ENCODE measurements at places on chromosomes 12 and 14.

- DNase-seq, result no peak
Observed at GRCh38 chr12:1587927-1588574, 6.3 kb downstream of the FBXL14 start.

DNA sequence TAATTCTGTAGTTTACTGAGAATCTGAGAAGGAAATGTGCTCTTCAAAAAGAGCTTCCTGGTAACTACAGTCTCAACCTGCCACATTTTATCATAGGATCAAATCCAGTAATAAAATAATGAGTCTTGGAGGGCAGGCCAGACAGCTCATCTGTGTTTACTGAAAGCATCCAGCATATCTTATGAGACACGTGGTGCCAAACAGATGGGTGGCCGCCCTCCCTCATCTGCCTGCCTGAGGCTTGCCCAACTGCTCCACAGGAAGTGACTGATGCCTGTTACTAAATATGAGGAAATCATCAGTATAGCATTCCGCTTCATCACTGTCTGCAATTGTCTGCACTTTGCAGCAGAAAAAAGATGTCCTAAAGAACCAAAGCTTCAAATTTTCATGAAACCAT is 13.5 kb downstream of the DHRS7 start:
- peak; percentile 66 for DNase-seq

- DNase-seq, result no peak
Observed at GRCh38 chr12:126676434-126676833, 1590.5 kb upstream of the TMEM132C start.

DNA sequence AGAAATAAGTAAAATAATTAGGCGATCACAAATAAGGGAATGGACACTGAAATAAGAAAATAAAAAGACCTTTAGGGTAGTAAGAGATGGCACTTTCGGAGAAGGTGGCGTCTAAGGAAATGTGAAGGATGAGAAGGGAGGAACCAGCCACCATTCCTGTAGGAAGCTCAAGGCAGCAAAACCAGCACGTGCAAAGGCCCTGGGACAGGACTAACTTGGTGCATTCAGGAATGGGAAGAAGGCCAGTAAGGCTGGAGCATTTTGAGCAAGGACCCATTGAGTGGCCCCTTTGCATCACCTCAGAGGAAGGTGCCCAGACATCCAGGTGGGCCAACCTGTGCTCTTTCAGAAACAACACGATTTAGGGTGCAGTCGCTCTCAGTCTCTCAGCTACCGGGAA is 738 bp upstream of the VPS37B start:
- no peak for DNase-seq

- peak; percentile 76 for DNase-seq
Observed at GRCh38 chr14:75559451-75560222, 18.8 kb upstream of the FLVCR2 start.

DNA sequence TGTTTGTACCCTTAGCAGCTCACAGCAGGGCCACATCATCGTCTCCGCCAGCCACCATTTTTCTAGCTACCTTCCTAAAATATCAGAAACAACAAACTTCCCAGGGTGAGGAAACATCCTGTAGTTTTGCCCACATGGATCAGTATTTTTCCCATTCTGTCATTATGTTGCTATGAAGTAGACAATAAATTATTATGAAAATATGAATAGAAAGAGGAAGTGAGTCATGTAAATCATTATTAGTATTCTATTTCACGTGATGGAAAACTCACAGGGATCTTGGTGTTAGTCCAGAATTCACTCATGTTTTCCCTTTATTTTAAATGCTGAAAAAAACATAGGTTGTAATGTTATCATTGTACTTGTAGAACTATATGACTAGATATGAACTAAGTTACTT is 319.4 kb downstream of the SYT1 start:
- no peak for DNase-seq

DNA sequence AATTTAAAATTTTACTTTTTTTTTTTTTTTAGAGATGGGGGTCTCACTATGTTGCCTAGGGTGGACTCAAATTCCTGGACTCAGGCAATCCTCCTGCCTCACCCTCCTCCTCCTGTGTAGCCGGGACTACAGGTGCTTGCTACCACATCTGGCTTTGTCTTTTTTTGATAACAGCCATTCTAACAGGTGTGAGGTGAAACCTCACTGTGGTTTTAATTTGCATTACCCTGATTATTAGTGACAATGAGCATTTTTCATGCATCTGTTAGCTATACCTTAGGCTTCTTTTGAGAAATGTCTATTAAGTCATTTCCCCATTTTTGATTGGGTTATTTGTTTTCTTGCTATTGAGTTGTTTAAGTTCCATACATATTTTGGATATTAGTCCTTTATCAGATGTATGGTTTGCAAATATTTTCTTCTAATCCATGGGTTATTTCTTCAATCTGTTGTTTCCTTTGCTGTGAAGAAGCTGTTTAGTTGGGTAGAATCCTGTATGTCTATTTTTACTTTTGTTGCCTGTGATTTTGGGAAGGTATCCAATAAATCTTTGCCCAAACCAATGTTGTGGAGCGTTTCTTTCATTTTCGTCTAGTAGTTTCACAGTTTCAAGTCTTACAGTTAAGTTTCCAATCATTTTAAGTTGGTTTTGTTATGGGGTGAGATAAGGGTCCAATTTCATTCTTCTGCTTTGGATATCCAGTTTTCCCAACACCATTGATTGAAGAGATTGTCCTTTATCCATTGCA is 86.1 kb downstream of the MYF5 start:
- DNase-seq, result no peak

DNA sequence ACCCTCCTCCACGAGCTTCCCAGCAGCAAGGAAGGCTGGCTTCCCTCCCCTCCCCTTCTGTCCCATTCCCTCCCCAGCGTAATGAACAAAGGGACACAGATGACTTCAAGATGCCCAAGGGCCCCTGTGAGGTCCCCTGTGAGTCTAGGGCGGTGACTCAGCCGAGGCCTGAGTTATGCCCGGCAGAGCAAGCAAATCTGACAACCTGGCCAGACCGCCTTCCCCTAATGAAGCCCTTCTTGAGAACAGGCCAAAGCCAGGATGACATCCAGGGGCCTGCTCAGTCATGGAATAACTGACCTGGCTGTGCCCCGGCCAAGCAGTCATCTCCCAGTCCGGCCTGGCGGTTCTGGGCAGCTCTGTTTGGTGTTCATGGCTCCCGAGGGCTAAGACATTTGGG is 89.2 kb downstream of the DICER1 start:
- no peak for DNase-seq

DNA sequence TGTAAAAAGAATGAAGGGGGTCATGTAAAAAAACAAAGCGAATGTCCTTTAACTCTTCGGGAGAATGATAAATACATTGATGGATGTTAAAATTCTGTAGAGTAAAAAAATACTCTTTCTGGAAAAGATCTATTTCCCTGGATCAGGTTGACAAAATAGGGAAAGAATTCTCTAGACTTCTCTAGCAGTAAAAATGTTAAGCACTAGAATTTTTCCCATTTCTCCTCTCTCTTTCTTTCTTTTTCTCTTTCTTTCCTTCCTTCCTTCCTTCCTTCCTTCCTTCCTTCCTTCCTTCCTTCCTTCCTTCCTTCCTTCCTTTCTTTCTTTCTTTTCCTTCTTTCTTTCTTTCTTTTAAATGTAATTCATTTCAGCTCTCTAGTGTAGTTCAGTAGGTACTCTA is 552.5 kb downstream of the LRFN5 start:
- DNase-seq, result no peak

DNA sequence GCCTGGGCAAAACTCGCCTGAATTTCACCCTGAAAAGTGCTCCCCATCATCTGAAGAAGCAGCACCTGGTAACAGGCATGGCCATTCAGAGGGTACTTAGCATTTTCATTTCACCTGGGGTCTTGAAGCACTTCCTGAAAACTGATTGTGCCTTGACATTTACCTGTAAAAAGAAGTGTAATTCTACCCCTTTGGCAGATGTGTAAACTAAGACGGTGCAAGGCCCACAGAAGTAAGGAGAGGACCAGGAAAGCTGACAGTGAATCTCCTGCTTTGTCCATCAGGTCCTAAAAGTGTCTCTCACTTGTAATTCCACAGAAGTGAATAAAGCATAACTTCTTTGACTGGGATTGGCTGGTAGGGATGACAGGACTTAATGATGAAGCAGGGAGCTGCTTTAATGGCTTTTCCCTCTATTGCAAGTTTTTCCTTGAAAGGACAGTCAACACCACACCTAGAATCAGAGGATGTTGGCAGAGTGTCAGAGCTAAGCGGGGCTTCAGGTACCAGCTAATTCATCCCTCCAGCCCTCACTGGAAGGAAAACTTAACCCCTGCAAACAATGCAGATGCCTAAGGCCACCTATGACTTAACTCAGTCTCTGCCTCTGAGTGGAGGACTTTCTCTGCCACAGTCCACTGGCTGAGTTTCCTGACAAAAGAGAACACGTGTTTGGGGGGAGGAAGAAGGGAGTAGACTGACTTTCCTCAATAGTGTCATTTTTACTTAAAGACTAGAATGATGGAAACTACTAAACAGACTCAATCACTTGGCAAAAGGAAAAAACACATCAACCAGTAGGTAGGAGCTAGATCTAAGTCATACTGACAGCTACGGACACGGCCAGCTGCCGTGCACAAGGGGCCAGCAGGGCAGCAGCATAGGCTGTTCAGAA is 74.7 kb downstream of the NUAK1 start:
- DNase-seq, result no peak

DNA sequence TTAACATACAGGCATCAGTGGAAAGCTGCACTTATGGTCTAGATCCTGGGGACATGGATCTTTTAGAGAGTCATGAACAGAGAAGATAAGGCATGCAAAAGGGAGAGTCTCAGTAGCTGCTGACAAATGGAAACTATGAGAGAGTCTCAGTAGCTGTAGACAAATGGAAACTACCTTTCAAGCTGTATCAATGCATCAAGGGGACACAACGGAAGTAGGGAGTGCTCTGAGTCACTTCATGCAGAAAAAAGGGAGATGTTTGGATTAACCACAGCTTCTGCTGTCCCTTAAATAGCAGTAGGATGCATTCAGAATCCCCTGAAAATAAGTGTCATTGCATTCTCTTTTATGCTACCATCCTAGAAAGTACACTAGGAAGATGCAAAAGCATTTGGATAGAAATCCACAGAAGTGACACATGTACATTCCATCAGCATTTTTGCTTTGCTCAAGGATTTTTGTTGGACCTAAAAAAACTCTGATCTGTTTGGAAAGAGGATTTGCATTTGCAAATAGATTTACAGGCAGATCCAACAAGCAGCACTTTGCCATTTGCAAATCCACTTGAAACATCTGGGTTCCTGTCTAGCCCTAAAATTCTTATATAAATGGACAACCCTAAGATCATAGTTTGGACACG is 227.5 kb upstream of the LMO3 start:
- no peak for DNase-seq

DNA sequence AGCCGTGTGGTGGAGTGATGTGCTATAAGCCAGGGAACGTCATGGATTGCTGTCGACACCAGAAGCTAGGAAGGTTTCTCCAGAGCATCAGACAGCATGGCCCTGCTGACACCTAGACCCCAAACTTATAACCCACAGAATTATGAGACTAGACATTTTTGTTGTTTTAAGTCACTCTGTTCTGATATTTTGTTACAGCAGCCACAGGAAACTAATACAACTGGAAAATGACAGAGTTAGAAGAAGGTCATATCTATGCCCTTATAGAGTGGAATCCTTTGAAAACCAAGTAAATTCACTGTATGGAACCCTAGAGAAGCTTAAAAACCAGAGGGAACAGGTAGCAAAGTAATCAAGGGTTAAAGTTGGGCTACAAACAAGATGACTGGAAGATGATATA is 42.5 kb downstream of the SPTLC2 start:
- no peak for DNase-seq

DNA sequence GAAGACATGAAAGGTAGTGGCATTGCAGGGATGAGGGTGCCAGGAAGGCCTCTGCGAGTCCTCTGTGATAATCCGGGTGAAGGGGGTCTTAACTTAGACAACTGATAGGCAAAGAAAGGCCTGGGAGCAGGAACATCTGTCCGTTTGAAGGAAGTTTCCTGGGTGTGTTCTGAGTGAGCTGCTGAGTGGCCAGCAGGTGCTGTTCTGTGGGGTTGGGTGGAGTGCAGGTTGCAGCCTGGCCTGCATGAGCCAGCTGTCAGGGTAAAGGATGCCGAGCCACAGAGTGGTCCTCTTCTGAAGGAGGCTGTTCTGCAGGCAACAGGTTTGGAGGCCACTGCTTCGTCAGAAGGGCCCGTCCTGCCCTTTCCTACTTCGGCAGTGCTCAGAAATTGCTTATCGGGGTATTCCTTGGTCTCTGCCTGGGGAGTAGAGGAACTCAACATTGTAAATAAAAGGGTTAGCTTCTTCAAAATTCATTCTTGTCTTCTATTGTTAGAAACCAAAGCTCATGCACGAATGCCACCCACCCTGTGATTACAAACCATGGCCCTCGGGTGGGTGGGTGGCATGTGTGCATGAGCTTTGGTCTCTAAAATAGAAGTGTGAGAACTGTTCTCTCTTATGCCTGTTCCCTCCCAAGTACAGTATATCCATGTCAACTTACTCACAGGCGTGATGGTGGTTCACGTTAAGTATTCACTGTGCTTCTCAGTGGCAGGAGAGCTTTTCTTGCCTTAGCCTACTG is 118.9 kb downstream of the CHST11 start:
- DNase-seq, result no peak

DNA sequence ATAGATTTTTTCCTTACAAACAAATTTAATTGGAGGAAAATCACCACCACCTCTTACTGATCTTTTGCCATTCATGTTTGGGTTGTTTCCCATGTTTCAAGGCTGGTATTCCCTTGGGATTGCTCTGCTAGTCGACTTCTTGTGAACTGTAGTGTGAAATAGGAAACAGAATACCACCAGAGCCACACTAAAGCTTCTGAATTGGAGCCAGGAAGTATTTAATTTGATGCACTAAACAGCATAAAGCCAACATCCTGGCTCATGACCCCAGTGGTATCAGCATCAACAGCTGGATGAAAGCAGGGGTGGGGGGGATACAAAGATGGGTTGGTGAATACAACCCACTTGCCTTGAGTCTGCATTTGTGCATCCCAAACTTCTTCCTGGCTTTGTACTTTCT is 127.5 kb downstream of the TBC1D30 start:
- DNase-seq, result no peak

GRCh38 chr12:80261403-80261802 is 162.1 kb downstream of the OTOGL start:
- no peak for DNase-seq

DNA sequence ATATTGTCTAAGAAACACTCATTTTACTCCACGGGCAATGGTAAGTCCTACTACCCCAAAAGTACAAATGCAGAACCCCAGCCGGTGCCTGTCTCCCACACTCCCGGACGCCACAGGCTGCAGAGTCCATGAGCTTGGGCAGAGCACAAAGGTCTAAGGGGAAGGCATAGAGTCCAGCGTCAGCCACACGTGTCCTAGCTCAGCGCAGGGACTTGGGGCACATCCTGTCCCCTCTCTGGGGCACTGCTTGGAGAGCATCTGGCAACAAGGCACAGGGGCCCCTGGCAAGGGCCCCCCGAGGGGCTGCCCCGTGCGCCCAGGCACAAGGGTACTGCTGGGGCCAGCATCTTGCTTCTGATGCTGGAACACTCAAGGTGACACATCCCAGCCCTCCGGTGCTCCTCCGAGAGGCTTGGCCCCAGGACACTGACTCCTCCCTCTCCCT is 58.4 kb downstream of the BCL11B start:
- no peak for DNase-seq
